ENCODE measurements at places on chromosomes 6 and 20.

DNA sequence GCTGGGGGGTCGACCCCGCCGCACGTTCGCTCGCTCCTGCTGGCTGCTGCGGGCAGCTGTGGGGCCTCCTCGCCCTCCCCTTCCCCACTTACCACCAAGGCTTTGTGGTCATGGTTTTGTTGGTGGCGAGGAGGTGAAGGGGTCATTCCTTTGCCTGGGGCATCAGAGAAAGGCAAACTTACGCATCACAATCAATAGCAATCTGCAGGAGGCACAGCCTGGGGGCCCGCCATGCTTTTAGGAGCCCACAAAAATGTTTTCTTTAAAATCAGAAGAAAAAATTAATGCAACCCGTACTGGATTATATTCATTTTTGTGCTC, 137.0 kb downstream of the IMPG1 start:
- DNase-seq, result no peak

- no peak for DNase-seq
These were observed 74.8 kb upstream of the TOP1 start for GRCh38 chr20:40953856-40954255.

DNA sequence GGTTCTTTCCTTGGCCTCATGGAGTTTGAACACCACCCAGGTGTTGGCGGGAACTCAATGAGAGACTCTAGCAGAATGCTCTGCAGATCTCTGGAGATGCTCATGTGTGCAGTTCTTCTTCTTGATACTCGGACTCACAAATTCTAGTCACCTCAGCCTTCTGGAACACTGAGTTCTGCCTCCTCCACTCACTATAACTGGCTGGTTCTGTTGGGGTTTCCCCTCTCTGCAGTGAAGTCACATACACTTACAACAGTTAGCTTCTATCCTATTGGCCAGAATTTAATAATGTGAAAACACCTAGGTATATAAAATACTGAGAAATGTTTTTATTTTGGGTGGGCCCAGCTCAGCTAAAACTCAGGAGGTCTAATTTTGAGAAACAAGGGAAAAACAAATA, 109.6 kb upstream of the HIVEP1 start:
- DNase-seq, result no peak

GRCh38 chr6:108157981-108158525, 7.8 kb upstream of the NR2E1 start:
- DNase-seq, result peak; percentile 26

GRCh38 chr6:137708481-137708880, 158.6 kb upstream of the TNFAIP3 start:
- no peak for DNase-seq

- DNase-seq, result no peak
These were observed 25.0 kb downstream of the MYH7B start for GRCh38 chr20:34980543-34981233.

DNA sequence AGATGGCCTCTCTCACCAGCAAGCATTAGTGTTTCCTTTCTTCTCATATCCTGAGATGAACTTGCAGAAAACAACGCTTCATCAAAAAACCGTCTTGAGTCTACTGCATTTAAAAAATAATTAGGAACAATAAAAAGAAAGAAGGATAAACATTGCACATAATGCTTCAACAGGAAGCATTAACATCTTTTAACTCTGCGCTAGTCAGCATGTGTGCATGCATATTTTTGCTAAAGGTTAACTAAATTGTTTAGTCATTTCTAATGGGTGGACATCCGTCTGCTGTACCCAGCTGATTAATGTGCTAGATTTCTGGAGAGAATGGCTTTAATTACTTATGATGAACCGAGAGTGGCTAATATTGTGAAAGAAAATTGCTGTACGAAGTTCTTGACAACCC, 349.3 kb downstream of the SOX4 start:
- no peak for DNase-seq

DNA sequence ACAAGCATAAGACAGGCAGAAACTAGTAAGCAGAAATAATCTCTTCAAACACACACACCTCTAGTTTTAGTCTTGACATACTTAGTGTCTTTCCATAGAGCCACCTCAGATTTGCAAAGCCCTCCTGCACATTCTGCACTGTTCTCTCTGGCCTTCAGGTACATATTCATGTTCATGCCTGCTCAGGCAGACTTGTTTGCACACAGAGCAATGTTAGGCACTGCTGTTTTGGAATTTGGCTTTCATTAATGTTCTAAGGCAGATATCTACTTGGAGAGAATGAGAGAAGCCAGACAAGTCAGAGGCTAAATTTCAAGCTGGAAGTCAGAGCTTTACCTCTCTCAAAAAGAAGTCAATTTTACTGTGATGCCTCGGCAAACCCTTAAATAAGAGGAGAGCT, 21.3 kb upstream of the DST start:
- no peak for DNase-seq

DNA sequence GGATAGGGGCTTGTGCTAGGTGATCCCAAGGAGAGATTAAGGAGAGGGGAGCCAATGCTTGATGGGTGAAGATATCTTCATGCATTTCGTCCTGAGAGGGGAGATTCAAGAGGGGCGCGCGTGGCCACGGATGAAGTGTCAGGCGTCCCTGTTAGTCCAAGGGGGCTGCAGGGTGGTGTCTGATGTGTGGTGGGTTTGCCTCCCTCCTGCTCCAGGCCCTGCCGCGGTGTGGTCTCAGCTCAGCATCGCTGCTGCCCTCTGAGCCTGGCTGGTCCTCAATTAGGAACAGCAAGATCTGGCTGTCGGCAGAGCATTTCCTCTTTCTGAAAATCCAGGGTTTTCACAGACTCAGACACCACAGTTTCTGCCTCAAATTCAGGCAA, 318.0 kb downstream of the THBS2 start:
- DNase-seq, result no peak

DNA sequence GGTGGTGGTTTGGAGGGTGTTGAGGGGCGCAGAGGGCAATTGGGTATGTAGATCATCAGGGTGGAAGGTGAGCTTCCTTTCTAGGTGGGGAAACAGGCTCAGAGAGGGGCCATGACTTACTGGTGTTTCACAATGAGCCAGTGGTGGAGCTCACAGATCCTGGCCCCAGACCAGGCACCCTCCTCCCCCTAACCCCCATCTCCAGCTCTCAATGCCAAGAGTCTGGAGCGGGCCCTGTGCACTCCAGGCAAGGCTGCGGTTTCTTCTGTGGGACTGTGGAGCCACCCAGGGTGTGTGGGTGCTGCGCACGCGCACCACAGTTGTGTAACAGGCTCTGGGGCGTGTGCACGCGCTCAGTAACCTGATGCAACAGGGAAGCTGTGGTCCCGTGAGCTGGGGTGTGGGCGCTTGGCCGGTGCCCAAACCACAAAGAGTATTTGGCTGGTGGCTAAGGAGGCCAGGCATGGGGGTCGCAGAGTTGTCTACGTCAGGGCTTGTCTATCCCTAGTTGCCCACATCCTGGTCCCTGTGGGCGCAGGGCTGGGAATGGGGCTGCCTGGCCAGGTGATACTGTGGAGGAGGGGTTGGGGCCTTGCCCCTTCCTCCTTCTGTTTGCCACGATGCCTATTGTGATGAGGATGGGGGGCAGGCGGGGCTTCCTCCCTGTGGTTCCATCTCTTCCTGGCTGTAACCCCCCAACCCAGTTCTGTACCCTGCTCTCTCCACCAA, 37.5 kb upstream of the MRPS18A start:
- DNase-seq, result no peak

- DNase-seq, result no peak
These were observed 79.6 kb downstream of the PTPN1 start for GRCh38 chr20:50589548-50590347.

DNA sequence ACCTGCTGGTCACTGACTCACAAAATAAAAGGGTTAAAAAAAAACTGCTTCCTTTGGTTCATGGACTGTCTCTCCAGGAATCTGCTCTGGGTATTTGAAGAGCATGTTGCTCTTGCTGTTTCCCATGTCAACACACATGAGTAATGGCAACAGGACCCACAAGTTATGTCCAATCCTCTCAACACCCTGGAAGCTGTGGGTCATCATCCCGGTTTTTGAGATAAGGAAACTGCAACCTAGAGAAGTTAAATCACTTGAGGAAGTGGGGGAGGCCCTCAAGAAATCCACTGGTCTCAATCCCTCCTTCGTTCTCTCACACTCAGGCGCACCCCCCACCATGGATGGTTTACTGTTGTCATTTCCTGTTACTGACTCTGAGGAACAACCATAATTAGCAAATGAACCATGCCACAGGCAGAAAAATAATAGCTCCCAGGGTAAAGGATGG, 12.4 kb downstream of the MAP1LC3A start:
- DNase-seq, result no peak

- no peak for DNase-seq
These were observed 243.3 kb downstream of the PREX1 start for GRCh38 chr20:48584391-48585060.

GRCh38 chr6:166977621-166978525, 21.3 kb upstream of the CEP43 start:
- DNase-seq, result no peak

DNA sequence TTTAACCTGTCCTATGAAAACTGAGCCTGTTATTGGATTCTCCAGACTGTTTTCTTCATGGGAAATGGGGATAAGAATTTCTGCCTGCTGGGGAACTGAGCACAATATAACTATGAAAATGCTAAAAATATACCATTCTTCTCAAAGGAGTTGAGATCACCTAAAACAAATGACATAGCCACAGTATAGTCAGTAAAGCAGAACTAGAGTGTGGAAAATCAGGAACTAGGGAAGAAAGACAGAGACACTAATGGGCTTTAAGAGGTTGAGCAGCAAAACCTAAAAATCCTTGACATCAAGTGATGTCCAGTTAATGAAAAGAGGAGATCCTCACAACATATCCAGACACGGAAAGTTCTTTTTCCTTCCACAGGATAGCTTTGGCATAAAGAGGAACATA, 215.7 kb upstream of the CST7 start:
- no peak for DNase-seq

DNA sequence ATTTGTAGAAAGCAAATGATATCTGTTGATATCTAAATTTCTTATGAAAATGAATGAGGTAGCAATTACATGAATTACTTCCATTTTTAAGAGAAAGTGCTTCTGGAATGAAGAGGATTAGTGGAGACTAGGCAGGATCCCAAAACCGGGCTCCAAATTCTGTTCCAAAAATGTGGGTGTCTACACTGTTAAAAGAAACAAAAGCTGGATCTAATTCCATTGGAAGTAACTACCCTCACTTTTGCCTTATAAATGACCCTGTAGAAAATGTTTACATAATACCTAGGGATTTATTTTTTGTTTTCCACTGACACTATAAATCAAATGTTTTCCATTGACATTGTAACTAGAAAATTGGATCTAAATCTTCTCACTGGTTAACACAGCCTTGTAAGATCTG, 454.9 kb upstream of the JARID2 start:
- DNase-seq, result no peak

DNA sequence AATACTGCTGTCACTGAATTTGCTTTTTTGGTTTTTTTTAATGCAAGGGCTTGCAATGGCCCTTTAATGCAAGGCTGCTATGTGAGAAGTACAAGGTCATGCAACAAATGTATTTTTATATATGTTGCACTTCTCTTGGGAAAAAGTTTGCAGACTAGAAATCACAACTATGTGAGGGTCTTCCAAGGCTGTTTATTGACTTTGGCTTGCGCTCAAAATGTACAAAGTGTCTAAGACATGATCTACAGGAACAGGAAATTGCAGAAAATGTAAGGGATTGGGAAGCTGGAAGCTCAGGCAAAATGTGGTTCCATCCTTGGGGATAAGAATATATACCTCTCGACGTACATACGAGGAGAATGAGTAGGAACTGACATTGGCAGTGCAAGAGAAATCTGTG, 92.2 kb upstream of the F13A1 start:
- no peak for DNase-seq

GRCh38 chr6:146190581-146190980, 161.7 kb downstream of the GRM1 start:
- no peak for DNase-seq

DNA sequence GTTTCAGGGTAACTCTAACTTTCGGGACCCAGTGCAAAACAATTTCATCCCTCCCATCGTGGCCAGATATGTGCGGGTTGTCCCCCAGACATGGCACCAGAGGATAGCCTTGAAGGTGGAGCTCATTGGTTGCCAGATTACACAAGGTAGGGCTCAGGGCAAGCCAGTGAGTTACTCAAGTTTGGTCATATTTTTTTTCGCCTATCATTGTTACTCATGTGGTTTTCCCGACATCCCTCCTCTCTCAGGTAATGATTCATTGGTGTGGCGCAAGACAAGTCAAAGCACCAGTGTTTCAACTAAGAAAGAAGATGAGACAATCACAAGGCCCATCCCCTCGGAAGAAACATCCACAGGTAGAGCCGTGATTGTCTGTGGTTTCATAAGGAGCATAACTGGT, 58.2 kb downstream of the DCBLD1 start:
- no peak for DNase-seq

GRCh38 chr6:31780507-31781243, 3.5 kb upstream of the VWA7 start:
- no peak for DNase-seq

GRCh38 chr6:108835218-108835850, 12.9 kb upstream of the ARMC2 start:
- peak; percentile 59 for DNase-seq

- DNase-seq, result no peak
These were observed 27.2 kb downstream of the CMTR1 start for GRCh38 chr6:37459981-37460800.

DNA sequence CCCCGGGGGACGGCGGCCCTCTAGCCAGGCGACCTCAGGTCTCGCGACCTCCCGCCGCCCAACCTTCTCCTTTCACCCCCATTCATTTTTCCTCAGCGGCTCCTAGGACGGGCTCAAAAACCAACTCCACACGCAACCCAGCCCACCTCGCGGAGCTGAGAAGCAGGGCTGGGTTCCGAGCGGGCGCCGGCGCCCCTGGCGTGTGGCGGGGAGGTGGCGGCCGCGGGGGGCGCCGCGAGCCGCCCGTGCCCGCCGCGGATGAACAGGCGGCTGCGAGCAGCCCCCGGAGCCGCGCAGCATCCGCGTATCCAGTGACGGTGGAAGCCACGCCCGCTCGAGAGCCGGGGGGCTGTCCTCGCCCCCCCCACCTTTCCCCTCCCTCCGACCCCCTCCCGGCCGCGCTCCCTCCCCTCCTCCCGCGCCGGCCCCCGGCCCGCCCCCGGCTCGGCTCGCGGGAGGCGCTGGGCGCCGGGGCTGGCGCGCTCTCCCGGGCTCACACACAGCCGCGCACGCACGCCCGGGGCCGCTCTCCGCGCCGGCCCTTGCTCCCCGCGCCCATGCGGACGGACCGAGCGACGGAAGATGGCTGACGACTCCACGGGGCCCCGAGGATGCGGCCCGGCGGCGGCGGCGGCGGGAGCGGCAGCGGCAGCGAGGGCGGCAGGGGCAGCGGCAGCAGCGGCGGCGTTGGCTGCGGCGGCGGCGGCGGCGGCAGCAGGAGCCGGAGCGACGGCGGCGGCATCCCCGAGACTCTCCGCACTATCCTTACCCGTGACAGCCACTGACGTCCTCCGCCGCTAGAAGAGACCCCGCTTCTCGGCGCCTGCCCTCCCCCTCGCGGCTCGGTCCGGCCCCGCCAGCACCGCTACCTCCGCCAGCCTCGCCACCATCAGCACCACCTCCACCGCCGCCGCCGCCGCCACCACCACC, at the start of gene SOBP:
Gene SOBP (plus strand): TSS at position 482 of the 930 bp plus-strand sequence. CDS start 500 bp downstream, outside the sequence.
- DNase-seq, result peak; percentile 57

DNA sequence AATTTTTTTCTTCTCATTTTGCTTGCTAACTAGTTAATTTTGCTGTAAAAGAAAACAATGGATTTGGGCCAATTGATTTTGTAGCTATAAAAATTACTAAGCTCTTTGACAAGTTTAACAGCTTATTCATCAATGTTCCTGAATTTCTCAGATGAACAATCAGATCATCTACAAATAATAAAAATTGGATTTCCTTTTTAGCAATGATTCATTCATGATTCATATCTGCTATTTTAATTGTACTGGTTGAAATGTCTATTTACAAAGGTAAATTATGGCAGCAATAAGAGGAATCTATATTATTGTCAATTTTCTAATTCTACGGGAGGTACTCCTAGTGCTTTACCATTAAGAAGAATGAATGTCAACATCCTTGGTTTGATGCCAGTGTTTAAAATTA, 178.8 kb upstream of the BTBD3 start:
- DNase-seq, result no peak
